ENCODE measurements at places on chromosomes 1 and 21.

GRCh38 chr1:187892683-187893039 is 1063.9 kb downstream of the PLA2G4A start:
- no peak for DNase-seq

DNA sequence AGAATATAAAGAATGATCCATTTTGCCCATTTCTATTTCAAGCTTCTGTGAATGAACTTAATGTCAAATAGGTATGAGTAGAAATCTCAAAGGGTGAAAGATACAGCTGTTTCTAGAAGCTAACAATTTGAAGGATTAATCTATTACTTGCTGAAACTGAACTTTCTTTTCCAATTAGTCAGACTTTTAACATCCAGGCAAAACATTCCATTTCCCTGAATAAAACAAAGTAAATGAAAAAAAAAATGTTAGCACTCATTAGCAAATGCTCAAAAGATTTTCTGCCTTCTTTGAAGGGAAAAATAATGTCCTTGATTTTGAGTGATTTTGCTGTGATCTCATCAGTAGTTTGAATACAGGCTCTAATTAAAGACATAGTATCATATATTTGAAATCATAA is 447.6 kb upstream of the PRMT6 start:
- no peak for DNase-seq

GRCh38 chr1:152745289-152745704 is 12.5 kb upstream of the KPRP start:
- no peak for DNase-seq

DNA sequence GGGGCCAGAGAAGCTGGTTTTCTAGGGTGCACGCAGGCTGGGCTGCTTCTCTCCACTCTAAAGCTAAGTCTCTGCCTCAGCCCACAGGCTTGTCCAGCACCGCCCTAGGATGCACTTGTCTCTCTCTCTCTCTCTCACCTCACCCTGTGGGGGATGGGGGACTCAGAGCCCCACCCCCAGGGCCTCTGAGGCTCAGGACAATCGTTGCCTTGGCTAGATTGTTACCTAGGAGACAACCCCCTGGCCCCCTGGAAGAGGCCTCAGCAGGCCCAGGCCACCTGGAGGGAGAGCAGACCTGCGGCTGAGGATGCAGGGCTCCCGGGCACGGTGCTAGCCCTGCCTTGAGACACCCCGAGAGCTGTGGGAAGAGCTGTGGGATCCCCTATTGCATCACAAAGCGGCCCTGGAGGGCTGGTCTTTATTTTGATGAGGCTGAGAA is at the start of gene ACTRT2:
Gene ACTRT2, plus strand, starts transcription at position 235 of the 439 bp plus-strand sequence. CDS start 220 bp downstream, outside the sequence.
- no peak for DNase-seq

GRCh38 chr1:240803151-240803550 is 191.2 kb upstream of the GREM2 start:
- DNase-seq, result no peak

DNA sequence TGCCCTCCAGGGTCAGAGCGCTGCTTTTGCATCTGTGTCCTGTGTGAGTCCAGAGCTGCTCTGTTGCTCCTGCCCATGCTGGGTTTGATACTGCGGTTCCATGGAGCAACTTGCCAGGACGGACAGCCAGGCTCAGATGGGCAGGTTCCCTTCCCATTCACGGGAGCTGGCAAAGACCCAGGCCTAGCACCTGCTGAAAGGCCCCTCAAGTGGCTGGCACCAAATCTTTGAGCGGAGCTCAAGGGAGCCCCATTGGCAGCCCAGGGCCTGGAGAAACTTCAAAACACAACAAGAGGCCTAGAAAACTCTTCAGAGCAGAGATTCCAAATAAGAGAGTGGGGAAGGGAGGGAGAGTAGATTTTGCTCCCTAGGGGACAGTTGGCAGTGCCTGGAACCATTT is 97.2 kb downstream of the ACTL8 start:
- no peak for DNase-seq

DNA sequence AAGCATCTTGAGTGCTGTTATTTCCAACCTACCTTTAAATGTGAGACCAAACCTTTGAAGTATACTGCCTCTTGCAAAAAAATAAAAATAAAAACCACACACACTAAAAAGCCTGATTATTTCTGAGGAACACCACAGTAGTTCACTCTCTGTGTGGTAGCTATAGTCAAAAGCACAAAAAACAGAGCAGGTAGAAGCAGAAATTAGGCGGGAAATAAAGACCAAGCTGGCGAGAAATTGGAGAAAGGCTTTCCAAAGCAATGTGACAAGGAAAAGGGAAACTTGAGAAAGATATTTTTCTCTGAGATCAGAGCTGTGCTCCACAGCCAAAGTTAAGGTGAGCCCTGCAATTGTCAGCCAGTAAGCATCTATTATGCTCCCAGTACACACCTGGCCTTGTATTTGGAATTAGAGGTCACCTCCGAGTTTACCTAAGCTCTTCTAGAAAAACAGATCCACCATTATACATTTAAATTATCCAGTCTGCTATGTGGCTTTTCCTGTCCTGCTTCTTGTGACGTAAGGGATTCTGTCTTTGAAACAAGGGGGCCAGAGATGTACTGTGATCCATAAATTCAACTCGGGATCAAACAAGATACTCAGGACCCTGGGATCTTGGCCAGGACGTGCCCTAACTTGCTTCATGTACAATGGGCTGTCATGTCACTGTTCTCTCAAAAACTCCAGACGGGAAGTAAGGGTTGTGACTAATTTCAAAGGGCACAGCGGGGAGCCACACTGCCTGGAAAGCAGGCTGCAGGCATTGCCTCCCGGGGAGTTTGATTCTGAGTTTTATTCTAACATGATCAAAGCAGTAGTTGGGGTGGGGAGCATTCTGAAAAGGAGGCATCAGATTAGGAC is 39.8 kb upstream of the RAB4A start:
- DNase-seq, result no peak

GRCh38 chr1:208756339-208756981 is 512.3 kb upstream of the PLXNA2 start:
- DNase-seq, result no peak

DNA sequence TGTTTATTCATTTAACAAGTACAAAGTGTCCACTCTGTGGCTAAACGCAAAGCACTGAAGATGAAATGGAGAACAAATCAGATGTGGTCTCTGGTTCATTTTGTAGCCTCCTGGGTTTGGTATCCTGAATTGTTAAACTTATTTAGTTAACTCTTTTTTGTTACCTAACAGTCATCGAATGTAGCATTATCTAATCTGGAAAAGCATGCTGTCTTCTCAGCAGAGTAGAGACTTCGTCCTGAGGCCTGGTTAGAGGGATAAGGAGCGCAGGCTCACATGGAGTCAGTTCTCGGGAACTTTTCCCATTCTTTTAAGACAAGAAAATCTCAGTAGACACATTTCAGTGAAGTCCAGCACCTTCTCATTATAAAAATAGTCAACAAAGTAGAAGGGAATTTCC is 33.1 kb upstream of the SH3D21 start:
- DNase-seq, result no peak

- DNase-seq, result no peak
Measured at GRCh38 chr1:177600321-177600720, 369.5 kb downstream of the SEC16B start.

GRCh38 chr1:246462986-246463385 is 44.1 kb downstream of the SMYD3 start:
- no peak for DNase-seq

- DNase-seq, result no peak
Measured at GRCh38 chr1:24871306-24871901, 58.7 kb downstream of the RUNX3 start.

DNA sequence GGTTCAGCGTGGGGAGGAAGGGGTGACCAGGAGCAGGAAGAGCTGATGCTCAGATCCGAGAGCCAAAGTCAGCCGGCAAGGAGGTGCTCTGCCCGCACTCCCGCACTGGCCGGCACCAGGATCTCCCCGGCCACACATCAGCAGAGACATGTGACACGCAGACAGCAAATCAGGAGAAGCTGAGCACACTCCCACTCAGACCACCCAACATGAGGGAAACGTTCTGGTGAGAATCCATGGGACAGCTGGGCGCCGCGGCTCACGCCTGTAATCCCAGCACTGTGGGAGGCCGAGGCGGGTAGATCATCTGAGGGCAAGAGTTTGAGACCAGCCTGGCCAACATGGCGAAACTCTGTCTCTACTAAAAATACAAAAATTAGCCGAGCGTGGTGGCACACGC is 18.6 kb upstream of the PTTG1IP start:
- no peak for DNase-seq

GRCh38 chr1:93000291-93000690 is 39.0 kb upstream of the DIPK1A start:
- no peak for DNase-seq

DNA sequence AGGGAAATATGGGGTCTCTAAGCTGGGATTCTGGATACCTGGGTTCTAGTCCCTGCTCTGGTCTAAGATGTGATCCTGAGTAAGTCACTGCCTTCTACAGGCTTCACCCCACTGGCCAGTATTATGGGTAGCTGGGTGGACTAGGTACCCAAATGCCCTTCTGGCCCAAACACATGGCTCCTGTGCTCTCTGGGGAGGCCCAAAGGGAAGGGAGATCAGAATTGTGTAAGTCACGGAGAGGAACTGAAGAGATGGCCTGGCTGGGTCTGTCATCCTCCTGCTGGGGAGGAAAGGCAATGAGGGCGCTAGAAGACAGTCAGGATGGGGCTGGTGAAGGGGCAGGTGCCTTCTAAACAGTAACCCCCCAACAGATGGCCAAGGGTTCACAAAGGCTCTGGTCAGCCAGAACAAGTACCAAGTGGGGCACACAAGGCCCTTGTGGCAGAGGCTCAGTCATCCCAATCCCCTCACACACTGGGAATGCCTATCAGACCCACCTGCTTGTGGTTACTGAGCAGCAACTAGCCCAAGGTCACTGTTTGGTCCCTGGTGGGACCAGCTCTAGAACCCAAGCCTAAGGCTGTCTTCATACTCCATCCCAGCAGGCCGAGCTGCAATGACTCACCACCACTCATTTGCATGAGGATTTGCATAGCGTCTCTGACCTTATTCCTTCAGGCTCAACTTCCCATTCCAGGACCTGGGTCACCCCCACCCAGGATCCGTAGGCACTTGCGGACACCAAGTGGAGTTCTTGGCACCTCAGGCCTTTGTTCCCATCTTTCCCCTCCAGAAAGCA is 9.2 kb downstream of the MEF2D start:
- no peak for DNase-seq

- no peak for DNase-seq
Measured at GRCh38 chr1:154213274-154213673, 7.1 kb upstream of the CFAP141 start.

DNA sequence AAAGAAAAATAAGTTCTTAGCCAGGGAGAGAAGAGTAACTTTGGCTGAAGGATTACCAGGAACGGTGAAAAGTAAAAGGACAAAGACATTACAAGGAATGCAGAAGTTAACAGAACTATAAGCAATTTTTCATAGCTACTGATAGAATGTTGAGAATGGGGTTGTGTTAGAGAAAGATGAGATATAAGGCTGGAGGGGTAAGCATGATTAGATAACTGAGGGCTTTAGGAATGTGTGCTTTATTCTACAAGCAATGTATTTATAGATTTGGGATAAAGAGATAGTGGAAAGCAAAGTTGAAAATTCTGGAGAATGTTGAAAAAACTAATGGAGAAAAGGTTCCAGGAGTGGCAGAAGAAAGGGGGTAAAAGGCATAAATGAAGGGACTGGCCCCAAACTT is 65.4 kb upstream of the PTCH2 start:
- DNase-seq, result no peak

DNA sequence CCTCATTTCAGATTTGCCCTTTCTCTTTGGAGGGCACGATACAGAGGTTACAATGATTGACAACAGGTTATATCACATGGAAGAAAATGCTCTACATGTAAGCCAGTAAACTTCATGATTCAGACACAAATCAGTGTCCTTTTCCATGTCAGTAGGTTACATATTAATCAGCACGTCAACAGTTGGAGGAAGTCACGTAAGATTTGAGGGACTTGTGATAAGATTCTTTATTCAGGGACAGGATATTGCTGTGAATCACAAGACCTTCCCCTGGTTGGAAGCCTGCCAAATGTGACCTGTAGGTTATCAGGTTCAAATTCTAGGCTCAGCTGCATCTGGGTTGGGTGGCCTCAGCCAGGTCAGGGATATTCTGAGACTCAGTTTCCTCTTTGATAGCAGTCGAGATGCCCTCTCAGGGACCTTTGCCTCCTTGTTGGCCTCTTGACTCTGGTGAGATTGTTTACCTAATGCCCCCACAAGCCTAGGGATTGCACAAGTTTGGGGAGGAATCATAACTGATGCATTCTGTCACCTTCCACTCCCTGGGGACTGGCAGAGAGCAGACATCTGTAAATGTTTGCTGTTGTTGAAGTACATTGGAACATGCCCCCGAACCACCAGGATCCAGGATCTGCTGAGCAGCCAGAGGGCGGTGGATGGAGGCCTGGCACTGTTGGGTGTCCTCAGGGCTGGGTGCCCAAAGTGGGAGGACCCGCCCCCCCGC is 31.9 kb downstream of the SERINC2 start:
- DNase-seq, result no peak

GRCh38 chr1:64038965-64039364 is 164.5 kb upstream of the UBE2U start:
- DNase-seq, result no peak

DNA sequence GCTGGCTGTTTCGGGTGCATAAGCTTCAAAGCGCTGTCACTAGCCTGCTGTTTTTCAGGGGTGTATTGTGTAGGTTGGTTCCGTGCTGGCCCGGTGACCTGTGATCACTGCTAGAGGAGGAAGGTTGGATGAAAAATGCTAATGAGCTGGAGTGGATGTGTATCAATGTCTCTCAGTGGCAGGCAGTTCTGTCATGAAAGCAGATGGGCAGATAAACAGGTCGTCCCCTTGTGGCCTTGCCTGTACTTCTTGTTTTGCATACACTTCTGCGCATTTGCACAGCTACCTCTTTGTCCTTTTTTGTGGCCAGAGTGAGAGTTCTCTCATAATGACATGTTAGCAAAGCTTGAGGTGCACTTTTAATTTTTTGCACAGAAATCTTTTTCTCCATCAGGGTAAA is 2.9 kb downstream of the SELENON start:
- DNase-seq, result peak; percentile 66

DNA sequence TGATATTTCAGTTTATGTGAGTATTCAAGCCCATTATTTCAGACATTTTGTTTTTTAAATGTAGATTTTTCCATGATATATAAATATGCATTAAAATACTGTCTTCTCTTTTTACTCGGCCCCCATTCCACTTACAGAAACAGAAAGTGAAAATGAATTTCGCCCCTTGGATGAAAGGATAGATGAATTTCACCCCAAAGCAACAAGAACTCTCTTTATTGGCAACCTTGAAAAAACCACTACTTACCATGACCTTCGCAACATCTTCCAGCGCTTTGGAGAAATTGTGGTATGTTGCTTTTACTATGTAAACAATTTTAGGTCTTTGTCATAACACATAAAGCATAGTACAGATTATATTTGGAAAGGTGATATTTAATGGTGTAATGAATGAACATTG is 59.9 kb downstream of the ZBTB17 start:
- DNase-seq, result no peak

GRCh38 chr21:19368944-19369343 is 965.4 kb upstream of the TMPRSS15 start:
- peak; percentile 59 for DNase-seq

- no peak for DNase-seq
Measured at GRCh38 chr1:2596530-2597333, 10.2 kb downstream of the PRXL2B start.

All from MM.1S (cell line).